ENCODE measurements at places on chromosomes 16 and 17. TPM values are rescaled to one million over a fixed set of nuclear protein-coding genes. Genes with fewer than 3 reads are reported as not detected.

Gene TMEM88
- 27.6 TPM for total RNA-seq

- no peak for DNase-seq
Observed at GRCh38 chr17:17856386-17856785, 19.6 kb upstream of the SREBF1 start.

Gene ABCC12
- total RNA-seq, result 0.40 TPM

DNA sequence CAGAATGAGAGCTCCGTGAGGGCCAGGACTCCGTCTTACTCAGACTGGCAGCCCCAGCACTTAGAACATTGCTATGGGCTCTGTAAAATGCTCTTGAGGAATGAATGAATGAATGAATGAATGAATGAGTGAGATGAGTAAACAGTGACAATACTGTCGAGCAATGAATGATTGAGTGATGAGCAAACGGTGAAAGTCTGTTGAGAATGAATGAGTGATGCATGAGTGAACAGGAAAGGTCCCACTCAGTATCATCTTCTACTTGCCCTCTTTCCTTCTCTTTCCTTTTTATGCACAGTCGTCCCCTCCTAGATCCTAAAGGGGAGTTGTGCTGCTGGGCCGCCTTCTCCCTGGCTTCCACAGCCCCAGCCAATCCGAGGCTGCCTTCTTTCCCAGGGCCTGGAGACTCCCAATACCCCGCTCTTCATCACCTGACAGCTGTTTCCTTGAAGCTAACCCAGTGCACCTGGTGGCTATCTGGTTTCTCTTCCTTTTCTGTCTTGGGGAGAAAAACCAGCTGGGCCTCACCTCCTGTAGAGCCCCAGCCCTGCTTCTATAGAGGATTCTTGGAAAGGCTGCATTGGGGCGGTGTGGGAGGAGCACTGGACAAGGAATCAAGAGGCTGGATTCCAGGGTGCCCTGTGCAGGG, 32.7 kb upstream of the CACNG1 start:
- no peak for DNase-seq

- no peak for DNase-seq
Observed at GRCh38 chr17:10668775-10669174, 11.7 kb upstream of the MYH3 start.

DNA sequence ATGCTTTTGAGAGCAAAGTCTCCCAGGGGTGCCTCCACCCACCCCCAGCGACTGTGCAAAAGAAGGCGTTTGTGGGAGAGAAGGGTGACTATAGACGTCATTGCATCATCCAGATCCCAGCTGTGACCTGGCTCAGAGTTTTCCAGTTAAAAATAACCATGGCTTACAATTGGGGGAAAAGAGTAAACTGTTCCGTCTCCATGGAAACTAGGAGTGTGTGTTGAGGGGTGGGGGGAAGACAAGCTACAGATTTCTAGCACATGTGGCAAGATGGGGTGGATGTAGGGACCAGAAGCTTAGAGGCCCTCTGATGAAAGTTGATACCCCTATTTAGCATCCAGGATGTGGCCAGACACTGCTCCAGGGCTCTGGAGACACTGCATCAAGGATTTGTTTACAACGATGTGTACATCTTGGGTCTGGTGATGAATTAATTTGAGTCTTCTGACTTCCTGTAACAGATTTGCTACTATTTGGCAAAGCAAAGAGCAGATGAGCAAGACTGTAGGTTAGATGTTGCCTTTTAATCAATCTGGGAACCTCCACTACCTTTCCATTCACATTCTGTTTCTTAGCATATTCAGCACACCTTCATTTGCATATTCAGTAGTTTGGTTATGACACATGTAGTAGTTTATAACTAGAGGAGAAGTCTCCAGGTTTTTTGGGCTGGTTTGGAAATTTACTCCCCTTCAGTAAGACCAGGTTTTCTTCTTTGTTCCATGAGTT, 6.2 kb upstream of the DUSP14 start:
- no peak for DNase-seq

DNA sequence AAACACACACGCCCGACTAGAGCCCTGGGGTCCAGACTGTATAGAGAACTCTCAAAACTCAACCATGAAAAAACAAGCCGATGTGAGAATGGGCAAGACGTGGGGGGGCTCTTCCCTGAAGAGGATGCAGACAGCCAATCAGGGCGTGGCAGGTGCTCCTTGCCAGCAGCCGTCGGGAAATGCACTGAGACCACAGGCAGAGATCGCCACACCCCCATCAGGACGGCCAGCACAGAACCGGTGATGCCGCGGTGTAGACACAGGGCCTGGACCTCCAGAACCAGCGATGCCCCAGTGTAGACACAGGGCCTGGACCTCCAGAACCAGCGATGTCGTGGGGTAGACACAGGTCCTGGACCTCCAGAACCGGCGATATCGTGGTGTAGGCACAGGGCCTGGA, 169.2 kb downstream of the LAT start:
- no peak for DNase-seq

GRCh38 chr17:47717261-47717697, 15.8 kb upstream of the TBX21 start:
- DNase-seq, result no peak

Gene SLC12A3
- 0.11 TPM for total RNA-seq

Gene KCTD19
- 0.99 TPM for total RNA-seq

DNA sequence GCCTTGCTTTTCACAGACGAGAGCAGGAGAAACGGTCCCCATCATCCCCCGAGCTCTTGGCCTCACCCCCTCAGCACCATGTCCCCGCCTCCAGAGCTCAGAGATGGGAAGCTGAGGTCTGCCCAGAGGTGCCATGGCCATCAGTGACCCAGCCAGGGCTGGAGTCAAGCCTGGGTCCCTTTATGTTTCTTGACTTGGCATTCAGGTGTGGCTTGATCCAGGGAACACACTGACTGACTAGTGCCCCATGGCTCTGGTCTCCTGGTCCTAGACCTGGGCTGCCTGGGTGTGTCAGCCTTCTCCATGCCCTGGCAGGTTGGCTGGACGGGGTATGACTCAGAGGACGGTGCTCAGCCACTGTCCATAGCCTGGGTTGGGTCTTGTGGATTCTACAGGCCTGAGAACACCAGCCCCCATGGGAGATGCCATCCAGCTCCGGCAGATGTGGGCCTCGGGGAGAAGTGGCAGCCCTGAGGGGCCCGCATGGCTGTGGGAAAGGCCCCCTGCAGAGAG, 54.2 kb downstream of the ZFPM1 start:
- no peak for DNase-seq

Gene GRB2
- total RNA-seq, result 86.6 TPM

DNA sequence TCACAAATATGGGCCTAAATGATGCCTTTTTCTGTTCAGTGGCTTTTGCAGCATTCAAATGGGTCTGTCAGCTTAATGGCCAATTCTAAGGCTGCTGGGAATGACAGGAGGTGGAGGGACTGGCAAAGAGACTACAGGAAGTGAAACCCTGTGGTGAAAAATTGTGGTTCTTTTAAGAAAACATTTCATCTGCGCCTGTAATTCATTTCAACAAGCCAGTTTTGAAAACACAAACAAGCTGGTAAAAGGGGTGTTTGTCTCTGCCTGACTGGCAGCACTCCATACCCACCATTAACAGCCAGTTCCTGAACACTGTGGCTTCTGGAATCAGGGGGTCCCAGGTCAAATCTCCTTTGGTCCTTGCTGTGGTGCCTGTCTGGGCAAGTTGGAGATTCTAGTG, 3.6 kb upstream of the KDM8 start:
- no peak for DNase-seq

Gene KRTAP9-4
- total RNA-seq, result not detected

Gene PTX4
- not detected for total RNA-seq

Gene FZD2
- 18.3 TPM for total RNA-seq

GRCh38 chr17:59161477-59161876, 5.9 kb downstream of the PRR11 start:
- no peak for DNase-seq

GRCh38 chr16:23801378-23801777, 34.4 kb upstream of the PRKCB start:
- no peak for DNase-seq

GRCh38 chr17:47301161-47301560, 22.6 kb upstream of the EFCAB13 start:
- no peak for DNase-seq

GRCh38 chr17:45341533-45342158, 24.8 kb upstream of the MAP3K14 start:
- DNase-seq, result no peak

GRCh38 chr17:55268649-55269480, 4.1 kb downstream of the HLF start:
- no peak for DNase-seq

DNA sequence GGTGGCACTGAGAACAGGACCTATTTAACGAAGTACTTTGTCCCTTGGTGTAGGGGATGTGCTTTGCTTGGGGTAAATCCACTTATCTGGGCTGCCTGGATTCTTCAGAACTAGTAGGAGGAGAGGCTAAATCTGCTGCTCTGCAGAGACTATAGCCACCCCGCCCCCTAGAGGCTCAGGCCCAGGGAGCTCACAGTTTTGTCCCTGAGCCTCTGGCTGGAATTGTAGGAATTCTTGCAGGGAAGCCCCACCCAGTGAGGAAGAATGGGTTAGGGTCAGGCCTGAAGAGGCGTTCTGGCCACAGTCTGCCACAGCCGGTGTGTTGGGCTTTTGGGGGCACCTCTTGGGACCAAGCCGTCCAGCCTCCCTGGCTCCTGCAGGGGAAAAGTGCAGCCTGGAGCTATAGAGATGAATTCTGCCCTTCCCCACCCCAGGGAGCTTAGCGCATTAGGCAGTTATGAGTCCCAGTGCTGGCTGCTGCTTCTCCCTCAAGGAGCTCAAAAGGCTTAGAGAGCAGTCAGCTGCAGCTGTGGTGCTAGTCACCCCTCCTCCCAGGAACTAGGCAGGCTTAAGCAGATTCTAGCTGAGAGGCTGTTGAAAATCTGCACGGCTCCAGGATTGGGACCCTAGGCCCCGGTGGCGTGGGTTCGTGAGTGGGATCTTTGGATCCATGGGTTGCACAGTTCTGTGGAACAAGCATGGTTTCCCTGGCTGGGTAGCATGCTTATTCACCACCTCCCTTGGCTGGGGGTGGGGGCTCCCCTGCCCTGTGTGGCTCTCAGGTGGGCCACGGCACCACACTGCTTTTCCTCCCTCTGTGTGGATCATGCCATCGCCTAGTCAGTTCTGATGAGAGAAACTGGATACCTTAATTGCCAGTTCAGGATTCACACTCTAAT, 237.4 kb upstream of the TOM1L1 start:
- no peak for DNase-seq

Gene ATF7IP2
- total RNA-seq, result 16.9 TPM

- DNase-seq, result no peak
Observed at GRCh38 chr17:61461967-61462718, 9.9 kb downstream of the TBX4 start.

GRCh38 chr16:57962756-57963155, 8.2 kb downstream of the CNGB1 start:
- no peak for DNase-seq

DNA sequence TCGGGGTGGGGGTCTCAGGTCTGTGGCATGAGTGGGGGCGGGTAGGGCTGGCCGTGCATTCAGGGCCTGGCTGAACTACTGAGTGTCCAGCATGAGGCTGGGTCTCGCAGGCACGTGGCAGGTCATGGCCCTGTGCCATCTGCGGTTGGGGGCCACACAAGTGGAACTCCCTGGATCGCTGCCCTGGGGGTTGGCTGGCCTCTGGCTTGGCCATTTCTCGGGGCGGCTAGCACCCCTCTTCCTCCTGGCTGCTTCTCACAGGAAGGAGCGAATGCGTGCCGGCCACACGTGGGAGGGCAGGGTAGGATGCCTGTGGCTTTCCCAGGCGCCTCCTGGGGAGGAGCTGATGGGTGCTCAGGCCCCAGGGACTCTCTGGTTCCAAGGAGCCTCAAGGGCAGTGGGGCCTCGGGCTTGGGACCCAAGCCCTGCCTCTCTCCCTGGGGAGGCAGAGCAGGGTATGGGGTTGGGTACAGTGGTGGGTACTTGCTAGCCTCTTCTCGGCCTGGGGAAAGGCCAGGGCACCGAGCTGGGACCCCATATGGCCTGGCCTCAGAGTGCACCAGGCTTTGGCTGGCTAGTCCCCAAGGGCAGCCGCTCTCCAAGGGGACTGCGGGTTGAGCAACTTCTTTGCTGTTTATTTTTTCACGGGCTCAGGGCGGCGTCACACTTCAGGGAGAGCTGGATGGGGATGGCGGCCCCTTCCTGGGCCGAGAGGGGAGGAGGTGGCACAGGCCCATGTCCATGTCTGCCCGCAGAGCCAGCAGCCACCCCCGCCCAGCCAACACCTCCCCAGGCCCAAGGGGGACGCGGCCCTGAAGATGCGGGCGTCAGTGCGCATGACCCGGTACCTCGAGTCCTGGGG, 37.5 kb downstream of the ADCY7 start:
- DNase-seq, result no peak

GRCh38 chr17:77786740-77787505, 171.6 kb upstream of the TNRC6C start:
- DNase-seq, result no peak

- no peak for DNase-seq
Observed at GRCh38 chr16:52227851-52228250, 319.1 kb downstream of the TOX3 start.

GRCh38 chr16:19168371-19169081, 486 bp downstream of the SYT17 start:
- DNase-seq, result peak; percentile 76

Gene ZNF597
- total RNA-seq, result 4.2 TPM

DNA sequence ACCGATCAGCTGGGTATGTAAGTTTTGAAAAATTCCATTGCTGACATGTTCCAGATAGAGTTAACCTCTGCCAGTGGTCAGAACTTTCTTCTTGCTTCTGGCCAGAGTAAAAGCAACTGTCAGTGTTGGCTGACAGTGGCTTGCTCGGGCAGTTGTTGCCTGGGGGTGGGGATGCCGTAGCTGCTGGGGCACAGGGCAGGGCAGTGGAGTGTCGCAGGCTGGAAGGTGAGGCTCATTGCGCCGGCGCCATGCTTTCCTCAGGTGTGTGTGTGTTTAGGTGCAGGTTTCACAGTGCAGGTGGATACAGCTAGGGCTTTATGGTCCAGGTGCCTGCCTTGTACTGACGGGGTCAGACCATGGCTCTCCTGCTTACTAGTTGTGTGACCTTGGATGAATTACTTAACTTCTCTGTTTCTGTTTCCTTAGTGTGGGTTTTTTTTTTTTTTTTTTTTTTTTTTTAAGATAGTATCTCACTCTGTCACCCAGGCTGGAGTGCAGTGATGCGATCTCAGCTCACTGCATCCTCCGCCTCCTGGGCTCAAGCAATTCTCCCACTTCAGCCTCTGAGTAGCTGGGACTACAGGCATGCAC, 156.4 kb downstream of the SNX29 start:
- DNase-seq, result no peak

- DNase-seq, result peak; percentile 60
Observed at GRCh38 chr17:77439189-77440018, 298.6 kb downstream of the SEC14L1 start.
